Iris pigment epithelial cell (primary cell): ENCODE measurements at places on chromosomes 6 and 20.

GRCh38 chr20:62437927-62438326, 10.6 kb upstream of the RBBP8NL start:
- DNase-seq = no peak

GRCh38 chr6:22271081-22271480, 25.8 kb downstream of the PRL start:
- no peak for DNase-seq

- no peak for DNase-seq
Observed at GRCh38 chr6:132289756-132290155, 111.5 kb downstream of the MOXD1 start.

GRCh38 chr20:58308290-58308679, 1.2 kb upstream of the RAB22A start:
- DNase-seq = peak; percentile 3

DNA sequence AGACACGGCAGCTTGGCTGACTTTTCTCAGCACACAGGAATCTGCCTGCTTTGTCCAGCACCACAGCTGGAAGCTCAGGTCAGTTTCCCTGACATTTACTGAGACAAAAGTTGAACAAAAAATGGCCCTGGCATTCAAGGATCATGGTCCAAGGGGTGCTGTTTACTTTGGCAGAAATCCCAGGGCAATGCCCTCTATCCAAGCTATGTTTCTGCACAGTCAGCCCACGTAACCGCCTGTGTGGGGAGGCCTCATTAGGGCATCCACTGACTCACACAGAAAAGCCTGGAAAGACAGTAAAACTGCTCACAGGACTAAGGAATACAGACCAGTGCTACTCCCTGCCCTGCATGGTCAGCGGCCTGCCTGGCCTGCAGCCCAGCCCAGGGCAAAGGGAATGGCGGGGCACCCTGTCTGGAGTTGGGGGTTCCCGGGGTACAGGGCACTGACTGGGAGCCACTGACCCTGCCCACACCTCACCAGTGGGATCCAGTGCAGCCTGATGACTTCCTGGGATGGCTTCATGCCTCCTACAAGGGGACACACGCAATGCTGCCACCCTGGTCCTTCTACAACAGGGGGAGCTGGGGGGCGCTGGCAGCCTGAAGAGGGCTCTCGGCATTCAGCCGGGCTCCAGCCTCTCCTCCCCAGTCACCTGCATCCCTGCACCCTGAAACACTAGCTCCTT, 77.1 kb downstream of the NINL start:
- DNase-seq = peak; percentile 74
